Foreskin fibroblast (primary cell): ENCODE measurements at places on chromosomes 2 and 18.

DNA sequence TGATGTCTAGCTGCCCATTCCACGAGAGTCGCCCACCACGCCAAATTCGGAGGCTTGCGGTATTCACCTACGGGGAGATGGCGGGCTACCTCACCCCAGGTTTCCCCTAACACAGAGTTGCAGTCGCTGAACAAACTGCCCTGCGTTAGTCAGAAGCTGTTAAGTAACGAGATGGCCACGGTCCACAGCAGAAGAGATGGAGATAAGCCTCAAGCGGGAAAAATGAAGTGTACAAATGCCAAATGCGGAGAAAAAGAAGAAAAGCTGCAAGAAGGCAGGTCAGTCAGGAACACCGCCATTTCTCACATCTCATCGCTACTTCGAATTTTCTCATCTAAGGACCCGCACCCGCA, 425 bp downstream of the ASB3 start:
- peak; percentile 67 for DNase-seq

DNA sequence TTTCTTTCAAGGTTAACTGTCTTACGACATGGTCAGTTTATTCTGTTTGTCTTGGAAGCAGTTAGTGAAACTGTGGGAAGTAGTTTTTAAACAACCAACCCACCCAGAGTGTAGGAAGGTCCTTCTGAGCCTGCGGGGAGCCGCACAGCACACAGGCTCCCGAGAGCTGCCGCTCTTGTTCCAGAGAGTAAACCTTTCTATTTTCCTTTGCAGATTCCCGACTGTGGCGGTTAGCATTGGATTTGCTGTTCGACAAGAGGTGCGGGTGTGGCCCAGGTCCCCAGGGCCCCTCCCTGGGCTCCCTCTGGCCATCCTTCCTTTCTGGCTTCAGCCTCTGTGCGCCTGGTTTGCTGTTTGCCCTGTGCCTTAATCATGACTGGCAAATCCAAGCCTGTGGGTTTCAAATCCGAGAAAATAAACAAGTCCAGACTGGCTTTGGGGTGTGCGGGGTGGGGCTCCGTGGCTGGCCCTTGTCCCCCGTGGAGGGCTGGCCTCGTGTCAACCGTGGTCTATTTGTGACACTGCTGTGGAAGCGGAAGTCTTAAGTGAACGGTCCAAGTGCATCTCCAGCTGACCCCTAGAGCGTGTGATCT, 30.7 kb downstream of the IMPA2 start:
- DNase-seq = no peak

DNA sequence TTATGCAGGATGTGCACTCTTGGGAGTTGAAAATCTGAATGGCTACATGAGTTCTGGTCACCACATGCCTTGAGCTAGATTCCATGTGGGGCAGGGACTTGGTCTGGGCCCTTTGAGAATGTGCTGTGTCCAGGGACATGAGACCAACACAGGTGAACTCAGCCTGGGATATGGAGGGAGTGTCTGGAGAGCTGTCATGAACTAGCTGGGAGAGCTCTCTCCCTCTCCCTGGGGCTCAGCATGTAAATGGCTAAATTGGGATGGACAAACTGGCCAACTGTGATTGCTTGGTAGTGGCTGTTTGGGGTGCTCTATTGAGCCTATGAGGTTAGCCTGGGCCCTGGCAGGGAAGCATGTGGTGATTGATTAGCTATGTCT, 105.1 kb upstream of the HS6ST1 start:
- DNase-seq = no peak

DNA sequence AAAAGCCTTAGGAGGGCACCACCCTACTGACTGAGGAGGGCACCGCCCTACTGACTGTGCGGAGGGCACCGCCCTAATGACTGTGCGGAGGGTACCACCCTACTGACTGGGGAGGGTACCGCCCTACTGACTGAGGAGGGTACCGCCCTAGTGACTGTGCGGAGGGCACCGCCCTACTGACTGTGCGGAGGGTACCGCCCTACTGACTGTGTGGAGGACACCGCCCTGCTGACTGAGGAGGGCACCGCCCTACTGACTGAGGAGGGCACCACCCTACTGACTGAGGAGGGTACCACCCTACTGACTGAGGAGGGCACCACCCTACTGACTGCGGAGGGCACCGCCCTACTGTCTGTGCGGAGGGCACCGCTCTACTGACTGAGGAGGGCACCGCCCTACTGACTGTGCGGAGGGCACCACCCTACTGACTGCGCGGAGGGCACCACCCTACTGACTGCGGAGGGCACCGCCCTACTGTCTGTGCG, 150.2 kb upstream of the NFATC1 start:
- no peak for DNase-seq

DNA sequence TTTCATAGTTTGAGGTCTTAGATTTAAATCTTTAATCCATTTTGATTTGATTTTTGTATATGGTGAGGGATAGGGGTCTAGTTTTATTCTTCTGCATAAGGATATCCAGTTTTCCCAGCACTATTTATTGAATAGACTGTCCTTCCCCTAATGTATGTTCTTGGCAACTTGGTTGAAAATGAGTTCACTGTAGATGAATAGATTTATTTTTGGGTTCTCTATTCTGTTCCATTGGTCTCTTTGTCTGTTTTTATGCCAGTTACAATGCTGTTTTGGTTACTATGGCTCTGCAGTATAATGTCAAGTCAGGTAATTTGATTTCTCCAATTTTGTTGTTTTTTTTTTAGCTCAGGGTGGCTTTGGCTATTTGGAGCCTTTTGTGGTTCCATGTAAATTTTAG, 5.9 kb downstream of the FAM171B start:
- DNase-seq = no peak

GRCh38 chr2:222656526-222657446, 894 bp upstream of the FARSB start:
- no peak for DNase-seq

DNA sequence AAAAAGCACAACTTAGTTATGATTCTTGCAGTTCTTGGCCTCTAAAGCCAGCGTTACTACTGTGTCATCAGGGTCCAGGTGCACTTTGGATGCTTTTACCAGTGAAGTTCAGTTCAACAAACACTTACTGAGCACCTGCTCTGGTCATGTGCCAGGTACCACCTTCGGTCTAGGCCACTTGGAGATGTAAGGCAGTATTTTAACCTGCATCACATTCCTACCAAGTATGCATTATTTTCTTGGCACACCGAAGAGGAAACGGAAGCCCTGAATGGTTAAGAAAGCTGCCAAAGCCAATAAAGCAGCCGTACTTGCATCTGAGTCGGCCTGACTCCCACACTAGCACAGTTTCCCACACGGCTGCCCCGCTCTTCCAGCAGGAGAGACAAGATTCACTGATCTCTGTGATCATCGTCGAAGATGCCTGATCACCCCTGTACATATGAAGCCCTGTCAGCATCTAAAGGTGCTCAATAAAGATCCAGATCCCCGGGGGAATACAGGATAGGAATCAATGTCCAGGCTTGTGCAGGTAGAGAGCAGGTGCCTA, 427.1 kb downstream of the EIPR1 start:
- no peak for DNase-seq

GRCh38 chr2:72111061-72111460, 36.6 kb downstream of the CYP26B1 start:
- DNase-seq = no peak

DNA sequence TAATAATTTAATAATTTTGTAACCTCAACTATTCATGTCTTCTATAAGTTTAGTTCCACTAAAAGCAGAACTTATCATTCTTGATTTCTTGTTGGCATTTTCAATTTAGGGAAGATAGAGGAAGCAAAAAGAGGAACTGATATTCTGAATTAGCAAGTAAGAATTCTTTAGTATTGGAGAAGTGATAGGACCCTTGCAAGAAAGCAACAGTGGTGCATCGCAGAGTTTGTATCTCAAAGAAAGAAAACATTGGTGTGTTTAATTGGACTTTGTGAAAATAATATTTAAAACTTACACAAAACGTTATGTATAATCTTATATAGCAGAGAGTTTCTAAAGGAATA, 36.5 kb upstream of the TNFRSF11A start:
- DNase-seq = no peak

DNA sequence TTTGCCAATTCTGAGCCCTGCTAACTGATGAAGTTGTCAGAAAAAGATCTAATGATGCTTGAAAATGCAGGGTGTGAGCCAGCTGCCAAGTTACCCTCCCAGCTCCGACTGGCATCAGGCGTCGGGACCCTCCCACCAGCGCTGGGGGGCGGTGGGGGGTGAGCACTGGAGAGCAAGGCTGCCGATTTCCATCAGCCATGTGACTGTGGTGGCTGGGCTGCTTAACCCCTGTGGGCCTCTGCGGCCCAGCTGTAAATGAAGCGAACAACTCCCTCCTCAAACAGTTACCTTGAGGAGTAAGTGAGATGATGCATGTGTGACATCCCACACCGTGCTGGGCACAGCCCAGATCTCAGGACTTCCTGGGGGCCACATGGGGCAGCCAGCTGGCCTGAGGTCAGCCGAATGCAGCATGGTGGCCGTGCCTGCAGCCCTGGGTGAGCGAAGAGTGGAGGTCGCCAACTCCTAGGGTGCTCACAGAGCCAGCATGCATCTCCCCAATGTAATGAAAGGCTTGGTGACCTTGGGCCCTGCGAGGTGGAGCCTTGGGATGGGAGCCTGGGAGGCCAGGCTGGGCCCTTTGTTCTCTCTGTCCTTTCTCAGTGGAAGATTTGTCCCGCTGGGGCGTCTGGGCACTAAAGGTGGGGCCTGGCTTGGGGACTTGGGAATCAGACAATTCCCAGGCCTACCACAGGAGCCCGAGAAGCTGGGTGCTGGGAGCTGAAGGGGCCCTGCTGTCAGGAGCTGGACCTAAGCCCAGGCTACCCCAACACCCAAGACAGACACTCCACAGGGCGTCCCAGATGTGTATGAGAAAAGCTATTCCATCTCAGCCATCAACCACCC, 25.1 kb downstream of the CIB4 start:
- no peak for DNase-seq

- peak; percentile 63 for DNase-seq
These were observed 1.7 kb upstream of the ZNF532 start for GRCh38 chr18:58862851-58863538.

- no peak for DNase-seq
These were observed 37.5 kb downstream of the TMEM18 start for GRCh38 chr2:639703-640102.

GRCh38 chr18:21799721-21800120, 59.1 kb downstream of the MIB1 start:
- DNase-seq = no peak

GRCh38 chr2:51723691-51724090, 691.8 kb upstream of the NRXN1 start:
- DNase-seq = no peak

- peak; percentile 98 for DNase-seq
These were observed 36.4 kb downstream of the PXDN start for GRCh38 chr2:1707771-1708418.

GRCh38 chr2:109435066-109435690, 178.6 kb downstream of the SEPTIN10 start:
- DNase-seq = no peak
